GM23338 (cell line): ENCODE measurements at places on chromosomes 12 and 14. TPM values are rescaled to one million over a fixed set of nuclear protein-coding genes. Genes with fewer than 3 reads are reported as not detected.

The NPFF gene
- 0.71 and 0.96 TPM in 2 replicates for polyA plus RNA-seq

The IFNG-AS1 gene
- not detected in 2 replicates for polyA plus RNA-seq

The BEGAIN gene
- 0.60 and 0.94 TPM in 2 replicates for polyA plus RNA-seq

The PLBD1 gene
- 10.2 and 11.1 TPM in 2 replicates for polyA plus RNA-seq

The IL22 gene
- polyA plus RNA-seq, result not detected in 2 replicates

DNA sequence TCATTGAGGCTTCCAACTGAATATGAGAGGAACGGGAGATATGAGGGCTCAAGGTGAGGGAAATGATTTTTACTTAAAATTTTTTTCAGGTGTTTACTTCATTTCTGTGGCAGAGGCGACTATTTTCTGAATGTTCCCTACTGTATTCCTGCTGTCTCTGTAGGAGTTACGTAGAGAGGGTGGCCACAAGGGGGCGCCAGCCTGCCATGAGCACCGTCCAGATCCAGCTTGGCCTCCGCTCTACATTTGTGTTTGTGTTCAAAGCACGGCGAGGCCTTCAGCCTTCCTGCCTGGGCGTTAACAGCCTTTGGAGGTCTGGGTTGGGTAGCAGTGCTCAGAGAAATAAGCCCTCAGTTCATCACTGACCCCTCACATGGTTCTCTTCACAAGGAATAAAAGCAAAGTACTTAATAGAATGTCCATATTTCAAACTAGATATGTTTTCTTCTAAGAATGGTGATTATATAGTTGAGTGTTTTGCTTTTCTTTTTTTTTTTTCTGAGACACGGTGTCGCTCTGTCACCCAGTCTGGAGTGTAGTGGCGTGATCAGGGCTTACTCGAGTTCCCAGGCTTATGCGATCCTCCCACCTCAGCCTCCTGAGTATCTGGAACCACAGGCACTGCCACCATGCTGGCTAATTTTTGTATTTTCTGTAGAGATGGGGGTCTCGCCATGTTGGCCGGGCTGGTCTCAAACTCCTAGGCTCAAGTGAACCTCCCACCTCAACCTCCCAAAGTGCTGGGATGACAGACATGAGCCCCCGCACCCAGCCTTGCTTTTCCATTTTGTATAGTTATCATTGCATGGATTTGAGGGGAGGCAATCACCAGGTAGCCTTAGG lies 22.3 kb downstream of the CKB start:
- DNase-seq, result peak; percentile 95

DNA sequence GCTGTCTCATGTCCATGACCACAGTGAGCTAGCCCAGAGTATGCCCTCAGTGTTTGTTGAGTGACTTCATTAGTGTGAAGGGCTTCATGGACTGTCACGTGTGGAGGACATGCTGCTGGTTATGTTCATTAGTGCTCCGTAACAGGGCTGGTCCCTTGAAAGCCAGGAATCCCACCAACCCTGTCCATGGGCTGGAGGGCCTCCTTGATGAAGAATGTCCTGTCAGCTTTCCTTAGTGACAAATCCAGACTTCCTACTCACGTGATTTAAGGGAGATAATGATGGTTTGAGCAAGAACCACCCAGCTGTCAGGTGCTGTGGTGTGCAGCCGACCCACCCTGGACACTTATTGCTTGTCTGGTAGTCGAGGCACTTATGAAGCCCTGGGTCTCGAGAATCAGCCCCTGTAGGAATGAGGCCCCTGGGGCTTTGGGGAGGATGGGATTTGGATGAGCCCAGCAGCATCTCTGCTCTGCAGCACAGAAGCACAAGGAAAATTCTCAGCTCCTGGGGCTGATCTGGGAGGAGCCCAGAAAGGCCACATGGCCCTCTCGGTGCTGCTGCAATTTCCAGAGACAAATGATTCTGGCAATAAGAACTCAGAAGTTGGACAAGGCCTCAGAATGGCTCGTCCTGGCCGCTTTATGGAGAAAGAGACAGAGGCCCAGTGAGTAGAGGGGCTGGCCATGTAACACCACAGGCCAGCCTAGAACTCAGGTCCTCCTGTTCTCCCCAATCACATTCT lies 37.2 kb upstream of the FAM181A start:
- no peak for DNase-seq

DNA sequence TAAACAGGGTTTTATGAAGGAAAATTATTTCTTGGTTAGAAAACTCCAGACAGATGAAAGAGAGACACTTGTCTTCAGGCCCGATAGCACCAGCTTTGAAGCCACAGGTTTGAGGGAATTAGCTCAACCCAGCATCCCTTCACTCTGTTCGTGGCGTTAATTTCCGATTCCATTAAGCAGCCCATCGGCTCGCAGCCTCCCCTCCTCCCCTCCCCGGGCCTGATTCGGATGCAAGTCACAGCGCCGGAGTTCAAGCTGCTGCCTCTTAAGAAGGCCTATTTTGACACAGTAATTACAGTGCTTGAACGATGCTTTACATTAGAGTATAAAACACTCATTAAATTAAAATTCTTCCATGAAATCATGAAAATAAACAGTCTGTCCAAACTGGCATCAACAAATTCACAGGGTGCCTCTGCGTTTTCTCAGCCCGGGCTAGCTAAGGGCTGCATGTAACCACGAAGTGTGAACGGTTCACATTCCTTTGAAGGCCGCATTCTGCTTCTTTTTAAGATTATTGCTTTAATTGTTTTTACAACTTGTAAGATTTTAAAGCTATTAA lies 145.8 kb downstream of the DICER1 start:
- DNase-seq, result peak; percentile 49

- DNase-seq, result no peak
Measured at GRCh38 chr14:51877810-51878209, 17.4 kb downstream of the GNG2 start.

GRCh38 chr12:110349514-110350151 lies 53.9 kb downstream of the ANAPC7 start:
- no peak for DNase-seq

- DNase-seq, result no peak
Measured at GRCh38 chr14:35378425-35379233, 25.9 kb downstream of the NFKBIA start.

- DNase-seq, result no peak
Measured at GRCh38 chr12:117699118-117699517, 269.7 kb downstream of the KSR2 start.

DNA sequence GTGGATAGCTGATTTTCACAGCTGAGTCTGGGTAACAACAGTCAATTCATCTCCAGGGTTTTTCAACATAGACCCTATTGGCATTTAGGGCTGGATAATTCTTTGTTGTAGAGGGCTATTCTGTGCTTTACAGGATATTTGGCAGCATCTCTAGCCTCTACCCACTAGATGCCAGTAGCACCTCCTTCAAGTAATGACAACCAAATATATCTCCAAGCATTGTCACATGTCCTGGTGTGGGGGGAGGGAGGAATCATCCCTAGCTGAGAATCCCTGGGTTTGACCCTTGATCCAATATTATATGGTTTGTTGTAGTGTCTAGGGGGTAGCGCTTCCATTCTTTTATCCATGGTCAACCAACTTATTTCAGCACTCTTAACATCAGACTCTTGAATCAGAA lies 157.2 kb downstream of the ANO4 start:
- peak; percentile 30 for DNase-seq

DNA sequence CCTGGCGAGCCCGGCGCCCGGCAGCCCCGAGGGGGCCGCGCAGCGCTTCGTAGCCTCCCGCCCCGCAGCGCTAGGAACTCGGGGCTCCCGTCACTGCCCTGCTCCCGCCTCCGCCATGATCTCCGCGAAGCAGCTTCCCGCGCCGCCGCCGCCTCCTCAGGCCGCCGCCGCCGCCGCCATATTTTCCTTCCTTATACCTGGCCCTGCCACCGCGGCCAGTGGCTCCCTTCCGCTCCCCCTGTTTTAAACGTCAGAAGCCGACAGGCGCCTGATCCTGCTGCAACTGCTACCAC lies 286 bp downstream of the PPP4R3A start:
- DNase-seq, result no peak

GRCh38 chr12:50192908-50193307 lies 25.7 kb upstream of the CERS5 start:
- no peak for DNase-seq

GRCh38 chr12:42204362-42204761 lies 33.7 kb downstream of the YAF2 start:
- DNase-seq, result no peak

DNA sequence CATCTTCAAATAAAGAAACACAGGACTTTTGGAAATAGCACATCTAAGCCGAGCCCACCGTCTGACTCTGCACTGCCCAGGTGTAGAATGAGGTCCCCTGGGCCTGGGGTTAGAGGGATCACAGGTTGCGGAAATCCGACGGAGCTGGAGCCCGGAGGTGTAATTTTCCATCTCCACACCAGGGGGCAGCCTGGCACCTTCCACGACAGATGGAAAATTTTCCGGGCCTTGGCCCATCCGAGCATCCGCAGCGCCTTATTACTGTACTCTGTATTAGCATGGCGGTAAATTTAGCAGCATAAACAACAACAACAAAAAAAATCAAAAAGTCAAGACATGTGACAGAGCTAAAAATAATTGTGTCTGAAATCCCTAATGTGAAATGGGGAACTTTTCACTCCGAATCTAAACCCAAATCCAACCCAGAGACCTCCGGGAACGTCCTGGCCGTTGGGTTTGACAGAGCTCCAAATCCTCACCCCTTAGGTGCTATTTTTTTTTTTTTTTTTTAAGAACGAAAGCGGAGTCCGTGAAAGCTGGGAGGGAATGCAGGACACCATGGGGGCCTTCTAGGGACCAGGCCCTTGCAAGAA lies 93.9 kb downstream of the KSR2 start:
- peak; percentile 90 for DNase-seq
